ENCODE measurements at places on chromosomes 11 and 22. TPM values are rescaled to one million over a fixed set of nuclear protein-coding genes. Genes with fewer than 3 reads are reported as not detected.

Gene IGHMBP2
- polyA plus RNA-seq, result 6.0 TPM

Gene TEX54
- polyA plus RNA-seq, result not detected

Gene GLYAT
- not detected for polyA plus RNA-seq

Gene C11orf87
- polyA plus RNA-seq, result not detected

Gene DCHS1
- 0.88 TPM for polyA plus RNA-seq

Gene CSTPP1
- 6.5 TPM for polyA plus RNA-seq

DNA sequence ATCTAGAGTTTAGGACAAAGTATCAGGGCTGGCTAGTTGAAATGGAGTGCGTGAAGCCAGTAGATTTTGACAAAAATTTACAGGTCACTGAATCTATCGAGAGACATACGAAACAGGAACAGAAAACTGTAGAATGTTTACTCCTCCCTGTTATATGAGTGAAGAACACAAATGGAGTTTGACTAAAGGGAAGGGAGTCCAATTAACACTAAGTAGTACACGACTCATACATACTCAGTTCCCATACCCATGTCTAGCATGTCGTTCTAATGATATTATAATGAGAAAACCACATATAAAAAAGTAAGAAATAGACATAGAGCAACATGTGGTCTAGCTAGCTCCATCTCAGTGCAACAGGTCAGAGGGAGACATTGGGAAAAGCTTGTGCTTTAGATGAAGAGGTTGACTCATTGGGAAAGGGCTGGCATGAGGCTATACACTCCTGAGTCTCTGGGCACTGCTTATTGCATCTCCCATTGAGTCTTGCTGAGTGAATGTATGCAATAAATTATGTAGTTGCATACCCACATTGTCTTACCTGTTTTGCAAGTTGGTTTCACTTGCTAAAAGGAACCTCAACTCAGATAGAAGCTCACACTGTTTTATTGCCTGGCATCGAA, 43.5 kb downstream of the CD44 start:
- H3K27ac ChIP-seq, result peak overlapping the region; percentile 24
- no peak overlapping the region for H3K4me3 ChIP-seq

GRCh38 chr11:59180907-59181306, 9.0 kb downstream of the DTX4 start:
- H3K27ac ChIP-seq, result no peak overlapping the region
- H3K36me3 ChIP-seq, result peaks cover 31% of the 10 kb centered on the region
- no peak for DNase-seq
- H3K27me3 ChIP-seq, result no peaks in the 10 kb centered on the region

DNA sequence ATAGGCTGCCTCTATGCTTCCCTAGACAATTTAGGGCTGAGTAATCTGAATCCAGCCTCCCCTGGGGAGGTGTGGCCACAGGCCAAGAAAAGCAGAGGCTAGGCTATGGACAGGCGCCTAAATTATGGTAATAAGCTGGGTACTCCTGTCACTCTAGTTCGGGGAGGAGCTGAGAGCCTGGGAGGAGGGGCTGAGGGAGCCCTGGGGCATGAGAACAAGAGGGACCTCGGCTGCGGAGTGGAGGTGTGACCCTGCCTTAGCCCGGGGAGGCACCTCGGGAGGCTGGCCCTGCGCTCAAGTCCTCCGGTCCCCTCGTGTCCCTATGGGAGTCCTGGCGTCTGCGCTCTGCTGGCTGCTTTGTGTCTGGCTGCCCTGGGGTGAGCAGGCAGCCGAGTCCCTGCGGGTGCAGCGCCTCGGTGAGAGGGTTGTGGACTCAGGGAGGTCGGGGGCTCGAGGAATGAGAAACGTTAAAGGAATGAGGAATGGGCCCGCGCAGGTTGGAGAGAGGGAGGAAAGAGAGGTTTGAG, at the start of gene OTOG:
Gene OTOG (plus strand): TSS at position 209 of the 527 bp plus-strand sequence. CDS start 114 bp downstream, at position 323.
- no peak for DNase-seq
- H3K36me3 ChIP-seq, result no peaks in the 10 kb centered on the region
- peaks cover 6% of the 10 kb centered on the region for H3K4me1 ChIP-seq
- no peak within 1 kb of the TSS for H3K27ac ChIP-seq

DNA sequence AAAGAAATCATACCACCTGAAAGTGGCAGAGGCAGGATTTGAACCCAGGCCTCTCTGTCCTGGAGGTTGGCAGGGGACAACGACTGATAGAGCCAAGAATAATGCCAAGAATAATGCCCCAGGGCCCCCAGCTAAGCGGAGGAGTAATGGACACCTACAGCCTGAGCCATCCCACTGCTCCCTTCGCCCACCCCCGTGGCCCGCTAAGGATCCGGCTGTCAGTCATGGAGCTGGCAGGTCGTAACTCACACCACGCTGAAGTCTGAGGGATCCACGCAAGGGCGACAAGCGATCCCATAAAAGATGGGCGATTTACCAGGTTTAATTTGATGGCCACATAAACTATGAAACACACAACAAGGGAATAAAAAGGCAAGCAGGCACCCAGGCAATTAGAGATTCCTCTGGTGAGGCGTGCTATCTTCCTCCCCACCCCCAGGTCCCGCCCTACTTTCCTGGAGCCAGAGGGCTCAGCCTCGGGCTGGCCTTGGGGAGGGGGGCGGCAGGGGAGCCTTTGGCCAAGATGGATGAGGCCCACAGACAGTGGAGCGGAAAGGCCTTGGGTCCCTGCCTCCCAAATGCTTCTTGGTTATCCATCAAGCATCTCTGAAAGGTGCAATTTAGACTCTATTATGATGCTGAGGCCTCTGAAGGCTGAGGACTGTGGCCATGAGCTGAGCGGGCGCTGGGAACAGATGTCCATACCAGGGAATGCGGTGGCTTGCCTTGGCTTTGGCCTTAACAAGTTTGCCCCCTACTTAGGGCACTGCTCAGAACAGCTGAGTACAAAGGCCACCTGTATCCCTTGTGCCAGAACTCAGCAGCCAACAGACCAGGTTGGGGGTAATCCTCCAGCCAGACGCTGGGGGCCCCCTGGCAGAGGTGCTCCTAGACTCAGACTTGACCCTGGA, 55.2 kb downstream of the MACROD1 start:
- H3K36me3 ChIP-seq, result no peaks in the 10 kb centered on the region
- H3K27me3 ChIP-seq, result no peaks in the 10 kb centered on the region
- no peak overlapping the region for H3K4me3 ChIP-seq
- H3K27ac ChIP-seq, result no peak overlapping the region

GRCh38 chr11:128467610-128468041, 119.7 kb downstream of the ETS1 start:
- DNase-seq, result no peak
- no peak overlapping the region for H3K27ac ChIP-seq
- H3K36me3 ChIP-seq, result no peaks in the 10 kb centered on the region
- no peaks in the 10 kb centered on the region for H3K4me1 ChIP-seq

DNA sequence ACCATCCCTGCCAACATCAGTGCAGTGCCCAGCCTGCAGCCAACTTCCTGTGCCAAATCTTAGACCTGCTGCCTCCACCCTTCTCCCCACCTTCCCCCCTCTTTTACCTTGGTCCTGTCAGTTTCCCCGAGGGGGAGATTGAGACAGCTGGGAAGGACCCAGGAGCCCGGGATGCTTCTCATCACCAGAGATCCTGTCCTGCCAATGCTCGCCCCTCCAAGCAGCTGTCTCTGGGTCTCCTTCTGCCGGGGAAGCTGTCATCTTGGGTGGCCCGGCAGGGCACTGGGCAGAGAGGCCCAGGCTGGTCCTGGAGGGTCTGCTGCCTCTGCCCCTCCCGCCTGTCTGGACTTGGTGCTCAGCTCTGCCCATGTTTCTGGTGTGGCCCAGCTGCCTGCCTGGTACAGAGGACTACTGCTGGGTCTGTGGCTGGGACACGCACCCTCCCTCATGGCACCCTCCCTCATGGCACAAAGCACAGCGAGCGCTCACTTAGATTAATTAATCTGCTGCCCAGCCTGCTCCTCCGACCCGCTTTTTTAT, 60.4 kb upstream of the THY1 start:
- no peaks in the 10 kb centered on the region for H3K36me3 ChIP-seq
- H3K27ac ChIP-seq, result no peak overlapping the region

DNA sequence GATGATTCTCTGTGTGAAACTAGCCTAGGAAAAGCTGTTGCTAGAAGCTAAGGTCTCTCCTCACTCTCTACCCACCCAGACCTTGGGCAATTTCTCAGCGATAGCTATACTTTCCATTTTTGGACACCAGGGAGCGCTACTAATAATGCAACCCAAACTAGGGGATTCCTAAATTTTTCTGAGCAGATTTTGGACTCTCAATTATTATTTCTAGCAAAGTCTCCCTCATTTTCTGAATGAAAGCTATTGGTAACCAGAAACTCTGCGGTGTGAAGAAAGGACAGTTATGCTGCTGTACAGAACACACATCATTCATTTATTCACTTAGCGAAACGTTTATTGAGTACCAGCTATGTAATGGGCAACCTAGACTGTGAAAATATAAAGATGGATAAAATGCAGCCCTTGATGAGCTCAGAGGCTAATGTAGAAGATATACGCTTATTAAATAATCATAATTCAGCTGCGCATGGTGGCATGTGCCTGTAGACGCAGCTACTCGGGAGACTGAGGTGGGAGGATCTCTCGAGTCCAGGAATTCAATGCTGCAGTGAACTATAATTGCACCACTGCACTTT, 6.1 kb upstream of the STIM1 start:
- no peaks in the 10 kb centered on the region for H3K36me3 ChIP-seq
- no peak overlapping the region for H3K4me3 ChIP-seq
- H3K27me3 ChIP-seq, result no peaks in the 10 kb centered on the region
- no peak overlapping the region for H3K27ac ChIP-seq

GRCh38 chr11:117794772-117795629, 2.0 kb downstream of the DSCAML1 start:
- no peaks in the 10 kb centered on the region for H3K36me3 ChIP-seq
- H3K4me3 ChIP-seq, result no peak overlapping the region
- H3K27me3 ChIP-seq, result peaks cover 80% of the 10 kb centered on the region
- DNase-seq, result no peak

DNA sequence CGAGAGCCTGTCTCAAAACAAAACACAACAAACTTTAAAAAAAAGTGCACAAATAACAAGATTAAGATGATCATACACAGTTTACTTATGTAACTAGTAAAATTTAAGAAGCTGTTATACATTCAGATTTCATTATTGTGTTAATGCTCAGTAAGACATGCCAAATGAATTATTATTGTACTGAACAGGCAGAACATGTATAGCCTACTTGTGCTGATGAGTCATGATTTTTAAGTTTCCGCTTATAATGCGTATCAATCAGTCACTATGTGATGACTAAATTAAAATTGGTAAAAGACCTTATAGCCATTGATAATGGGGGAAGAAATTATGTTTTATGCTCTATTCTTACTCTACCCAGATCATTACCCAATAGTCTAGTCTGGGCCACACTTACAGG, 20.5 kb upstream of the EXPH5 start:
- H3K27me3 ChIP-seq, result no peaks in the 10 kb centered on the region
- no peak for DNase-seq
- H3K27ac ChIP-seq, result no peak overlapping the region
- no peaks in the 10 kb centered on the region for H3K4me1 ChIP-seq

DNA sequence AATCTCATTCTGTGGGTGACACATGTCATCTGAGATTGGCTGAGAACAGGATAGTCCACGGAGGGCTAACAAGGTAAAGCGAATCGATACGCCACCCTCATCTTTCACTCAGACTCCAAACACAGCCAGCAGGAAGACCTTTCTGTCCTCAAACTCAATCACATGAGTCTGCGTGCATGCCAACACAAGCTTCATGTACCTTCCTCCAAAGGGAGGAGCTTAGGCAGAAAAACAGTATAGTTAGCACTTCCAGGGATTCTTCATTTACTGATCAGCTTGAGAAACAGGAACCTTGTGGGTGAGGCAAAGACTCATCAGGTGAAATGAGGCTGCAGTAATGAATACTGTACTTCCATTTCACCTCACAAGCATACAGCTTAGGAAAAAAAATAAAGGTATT, 767.1 kb upstream of the API5 start:
- no peak for DNase-seq
- no peaks in the 10 kb centered on the region for H3K36me3 ChIP-seq
- H3K4me1 ChIP-seq, result no peaks in the 10 kb centered on the region
- no peak overlapping the region for H3K27ac ChIP-seq
- H3K27me3 ChIP-seq, result no peaks in the 10 kb centered on the region

GRCh38 chr11:43130616-43131015, 181.2 kb upstream of the API5 start:
- H3K4me1 ChIP-seq, result no peaks in the 10 kb centered on the region
- DNase-seq, result no peak
- H3K4me3 ChIP-seq, result no peak overlapping the region
- H3K27me3 ChIP-seq, result no peaks in the 10 kb centered on the region
- no peaks in the 10 kb centered on the region for H3K36me3 ChIP-seq
- no peak overlapping the region for H3K27ac ChIP-seq

DNA sequence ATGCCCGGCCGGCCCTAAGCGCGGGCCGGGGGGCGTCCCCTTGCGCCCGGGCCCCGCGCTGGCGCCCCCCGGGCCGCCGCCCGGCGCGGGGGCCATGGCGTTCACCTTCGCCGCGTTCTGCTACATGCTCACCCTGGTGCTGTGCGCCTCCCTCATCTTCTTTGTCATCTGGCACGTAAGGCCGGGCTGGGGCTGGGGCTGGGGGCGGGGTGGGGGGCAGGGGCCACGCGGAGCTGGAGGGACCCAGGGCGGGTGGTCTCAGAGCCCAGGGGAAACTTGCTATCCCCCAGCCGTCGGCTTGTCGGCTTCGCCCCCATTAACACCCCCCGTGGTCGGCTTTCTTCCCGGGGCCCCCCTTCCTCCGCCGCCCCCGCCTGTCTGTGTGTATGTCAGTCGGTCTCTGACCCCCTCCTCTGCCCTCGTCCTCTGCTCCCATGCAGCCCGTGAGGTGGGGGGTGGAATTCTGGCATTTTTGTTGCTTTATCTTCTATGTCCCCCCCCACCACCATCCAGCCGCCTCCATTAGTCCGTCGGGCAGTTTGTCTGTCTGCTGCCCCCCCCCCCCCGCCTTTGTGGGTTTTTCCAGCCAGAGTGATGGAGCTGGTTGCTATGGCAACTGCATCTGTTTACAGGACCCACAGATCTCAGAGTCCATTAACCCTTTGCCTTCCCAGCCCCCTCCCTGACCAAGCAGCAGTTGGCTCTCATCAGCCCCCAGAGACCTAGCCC, 552 bp downstream of the CNIH2 start:
- H3K27ac ChIP-seq, result no peak overlapping the region
- H3K36me3 ChIP-seq, result peaks cover 29% of the 10 kb centered on the region
- no peak for DNase-seq
- no peak overlapping the region for H3K4me3 ChIP-seq
- H3K27me3 ChIP-seq, result peaks cover 3% of the 10 kb centered on the region

GRCh38 chr11:767238-767637, 10.0 kb downstream of the GATD1 start:
- no peak for DNase-seq
- H3K36me3 ChIP-seq, result peaks cover 76% of the 10 kb centered on the region
- H3K27me3 ChIP-seq, result no peaks in the 10 kb centered on the region
- no peak overlapping the region for H3K27ac ChIP-seq
- H3K4me3 ChIP-seq, result no peak overlapping the region

GRCh38 chr22:37907036-37907954, 1.2 kb downstream of the MICALL1 start:
- peaks cover 23% of the 10 kb centered on the region for H3K4me1 ChIP-seq
- H3K4me3 ChIP-seq, result peak overlapping the region; percentile 59
- H3K27me3 ChIP-seq, result no peaks in the 10 kb centered on the region
- H3K27ac ChIP-seq, result no peak overlapping the region

DNA sequence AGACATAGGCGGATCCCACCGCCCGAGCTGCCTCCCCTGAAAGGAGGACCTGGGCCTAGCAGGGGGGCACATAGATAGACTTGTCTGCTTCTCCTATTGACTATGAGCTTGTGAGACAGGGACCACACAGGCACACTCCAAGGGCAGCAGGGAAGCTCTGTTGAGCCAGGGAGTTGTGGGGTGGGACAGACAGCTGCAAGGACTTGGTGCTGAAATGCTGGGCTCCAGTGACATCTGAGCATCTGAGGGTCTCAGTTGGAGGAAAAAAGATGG, 53.4 kb upstream of the ANO1 start:
- DNase-seq, result no peak
- no peak overlapping the region for H3K4me3 ChIP-seq

GRCh38 chr11:64298966-64299846, 952 bp upstream of the CATSPERZ start:
- DNase-seq, result peak; percentile 51
- no peak overlapping the region for H3K4me3 ChIP-seq
- H3K27ac ChIP-seq, result no peak overlapping the region
- no peaks in the 10 kb centered on the region for H3K36me3 ChIP-seq

Measured in CD14-positive monocyte (primary cell).